T-helper 22 cell (primary cell): ENCODE measurements at places on chromosomes 2 and 18.

DNA sequence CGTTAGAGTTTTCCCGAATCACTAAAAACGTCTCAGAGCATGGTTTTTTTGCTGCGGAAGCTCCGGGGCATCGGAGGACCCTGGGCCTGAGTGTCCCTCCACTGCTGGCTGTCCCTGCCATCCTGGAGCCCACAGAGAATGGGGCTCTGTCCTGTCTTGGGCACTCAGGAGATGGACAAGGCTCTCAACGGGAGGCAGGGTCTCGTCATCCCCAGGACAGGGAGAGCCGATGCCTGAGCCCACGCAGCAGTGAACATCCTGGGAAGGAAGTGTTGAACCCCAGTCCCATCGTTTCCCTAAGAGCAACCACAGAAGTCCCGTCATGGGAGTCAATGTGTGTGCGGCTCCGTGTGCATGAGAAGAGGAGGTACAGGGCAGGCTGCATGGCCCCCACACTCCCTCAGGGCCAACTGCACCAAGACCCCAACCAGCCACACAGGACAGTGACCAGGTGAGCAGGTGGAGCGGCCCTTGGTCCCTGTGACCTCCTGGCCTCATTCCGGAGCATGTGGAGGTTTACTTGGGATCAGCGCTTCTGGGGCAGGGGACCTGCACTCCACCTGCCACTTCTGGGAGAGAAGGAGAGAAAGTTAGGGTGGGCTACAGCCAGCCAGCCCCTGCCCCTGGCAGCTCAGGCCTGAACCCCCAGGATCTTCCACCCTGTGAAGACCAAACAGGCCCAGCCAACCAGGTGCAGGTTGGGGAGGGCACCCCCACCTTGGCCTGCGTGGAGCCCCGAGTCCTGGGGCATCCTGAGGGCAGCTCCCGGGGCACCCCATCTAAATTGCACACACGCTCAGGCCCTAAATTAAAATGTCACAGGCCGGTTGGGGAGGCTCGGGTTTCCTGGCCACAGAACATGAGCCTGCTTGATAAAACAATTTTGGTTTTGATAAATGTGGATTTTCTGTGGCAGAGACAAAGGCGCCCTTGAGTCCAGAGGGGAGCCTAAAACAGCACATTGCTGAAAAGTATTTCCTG lies 3.1 kb upstream of the SNED1 start:
- DNase-seq: no peak

DNA sequence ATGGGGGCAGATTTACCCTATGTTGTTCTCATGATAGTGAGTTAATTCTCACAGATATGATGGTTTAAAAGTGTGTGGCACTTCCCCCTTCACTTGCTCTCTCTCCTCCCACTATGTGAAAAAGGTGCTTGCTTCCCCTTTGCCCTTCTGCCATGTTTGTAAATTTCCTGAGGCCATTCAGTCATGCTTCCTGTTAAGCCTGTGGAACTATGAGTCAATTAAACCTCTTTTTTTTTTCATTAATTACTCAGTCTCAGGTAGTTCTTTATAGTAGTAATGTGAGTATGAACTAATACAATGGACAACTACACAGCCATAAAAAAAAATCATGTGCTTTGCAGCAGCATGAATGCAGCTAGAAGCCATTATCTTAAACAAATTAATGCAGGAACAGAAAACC lies 118.5 kb downstream of the CALCRL start:
- DNase-seq: no peak

DNA sequence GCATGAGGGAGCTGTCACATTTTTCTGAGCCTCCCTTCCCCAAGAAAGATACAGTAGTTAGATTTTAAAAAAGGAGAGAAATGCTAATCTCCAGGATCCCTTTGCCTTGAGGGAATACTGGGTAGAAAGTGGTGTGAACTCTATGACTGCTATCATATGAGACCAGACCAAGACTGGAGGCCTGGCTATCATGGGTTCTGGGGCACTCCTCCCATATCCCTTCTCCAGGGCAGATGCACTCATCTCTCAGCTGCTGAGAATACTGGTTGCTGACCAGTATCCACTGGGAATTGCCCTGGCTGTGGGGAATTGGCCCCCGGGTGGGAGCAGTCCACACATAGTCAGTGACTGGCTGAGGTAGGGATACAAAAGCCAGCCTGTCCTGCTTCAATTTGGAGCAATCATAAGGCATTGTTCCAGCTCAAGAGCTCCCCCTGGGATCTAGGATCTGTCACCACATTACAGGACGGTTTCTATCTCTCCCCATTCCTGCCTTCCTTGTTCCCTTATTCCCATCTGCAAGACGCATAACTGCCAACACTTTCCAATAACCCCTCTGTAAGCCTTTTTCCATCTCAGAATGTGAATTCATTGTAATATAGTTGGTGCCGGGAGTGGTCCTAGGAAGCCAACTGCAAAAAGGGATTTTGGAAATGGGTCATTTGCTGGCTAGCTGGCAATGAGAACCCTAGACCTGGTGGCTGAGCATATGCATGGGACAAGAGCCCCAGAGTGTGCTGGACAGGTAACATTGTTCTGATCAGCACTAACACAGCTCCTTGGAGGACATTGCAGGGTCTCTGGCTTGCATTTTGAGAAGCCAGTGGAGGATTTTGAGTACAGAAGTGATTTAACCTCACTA lies 35.4 kb upstream of the REEP1 start:
- DNase-seq: no peak

DNA sequence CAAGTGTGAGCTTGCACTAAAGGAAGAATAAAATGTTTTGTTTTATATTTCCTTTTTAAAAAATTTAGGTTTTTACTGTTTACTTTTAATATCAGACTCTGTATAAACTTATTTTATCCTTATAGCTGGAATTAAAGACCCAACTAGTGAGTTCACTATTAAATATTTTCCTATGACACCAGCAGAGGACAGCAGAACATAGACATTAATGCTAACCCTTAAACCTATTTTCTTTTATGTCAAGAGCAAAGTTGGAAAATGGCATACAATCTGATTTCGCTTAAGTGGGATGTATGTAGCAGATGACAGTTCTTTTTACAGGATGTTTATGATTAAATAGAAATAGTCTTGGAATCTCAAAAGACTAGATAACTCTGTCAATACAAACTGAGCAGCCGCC lies 188.2 kb upstream of the XIRP2 start:
- no peak for DNase-seq

GRCh38 chr2:129331638-129332037 lies 647.8 kb upstream of the RAB6C start:
- no peak for DNase-seq

DNA sequence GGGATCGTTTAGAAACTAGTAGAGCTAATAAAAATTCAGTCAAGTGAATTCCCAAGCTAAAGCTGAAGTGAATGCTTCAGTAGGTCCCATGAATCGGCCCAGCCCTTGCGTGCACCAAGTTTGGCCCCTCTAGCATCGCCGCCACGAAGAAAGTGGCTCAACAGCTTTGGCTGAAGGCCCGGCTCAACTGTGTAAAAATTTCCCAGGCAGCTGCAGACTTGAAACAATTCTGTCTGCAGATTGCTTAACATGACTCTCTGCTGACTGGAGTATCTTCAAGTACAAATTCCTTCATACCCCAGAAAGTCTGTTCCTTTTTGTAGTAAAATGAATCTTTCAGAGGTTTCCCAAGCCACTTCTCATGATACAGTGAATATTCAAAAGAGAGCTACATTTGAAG lies 32.7 kb downstream of the ALMS1 start:
- no peak for DNase-seq

DNA sequence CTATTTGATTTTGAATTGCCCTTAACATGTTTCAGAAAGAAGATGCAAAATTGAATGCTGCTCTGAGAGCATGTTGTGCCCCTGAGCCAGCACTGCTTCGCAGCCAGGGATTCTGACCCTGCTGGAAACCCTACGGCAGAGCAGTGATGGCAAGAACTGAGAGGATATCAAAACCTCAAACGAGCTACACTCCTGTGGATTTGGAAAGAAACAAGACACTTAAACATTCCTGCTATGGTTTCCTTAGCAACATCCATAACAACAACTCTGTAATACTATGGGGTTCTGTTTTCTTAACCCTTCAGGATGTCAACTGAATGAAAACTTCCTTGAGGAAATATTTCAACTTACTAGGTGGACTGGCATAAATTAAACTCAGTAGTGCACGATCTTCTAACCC lies 649.1 kb downstream of the NYAP2 start:
- DNase-seq: no peak
